ENCODE measurements at places on chromosomes 1 and 21. TPM values are rescaled to one million over a fixed set of nuclear protein-coding genes. Genes with fewer than 3 reads are reported as not detected.
A peak's percentile ranks its signal among the peaks of the same experiment; 100 is the strongest.

GRCh38 chr1:247173431-247173830 is 1.6 kb upstream of the ZNF124 start:
- DNase-seq: no peak

- peak; percentile 18 for DNase-seq
These were observed 3.8 kb downstream of the LDLRAD2 start for GRCh38 chr1:21815724-21816321.

DNA sequence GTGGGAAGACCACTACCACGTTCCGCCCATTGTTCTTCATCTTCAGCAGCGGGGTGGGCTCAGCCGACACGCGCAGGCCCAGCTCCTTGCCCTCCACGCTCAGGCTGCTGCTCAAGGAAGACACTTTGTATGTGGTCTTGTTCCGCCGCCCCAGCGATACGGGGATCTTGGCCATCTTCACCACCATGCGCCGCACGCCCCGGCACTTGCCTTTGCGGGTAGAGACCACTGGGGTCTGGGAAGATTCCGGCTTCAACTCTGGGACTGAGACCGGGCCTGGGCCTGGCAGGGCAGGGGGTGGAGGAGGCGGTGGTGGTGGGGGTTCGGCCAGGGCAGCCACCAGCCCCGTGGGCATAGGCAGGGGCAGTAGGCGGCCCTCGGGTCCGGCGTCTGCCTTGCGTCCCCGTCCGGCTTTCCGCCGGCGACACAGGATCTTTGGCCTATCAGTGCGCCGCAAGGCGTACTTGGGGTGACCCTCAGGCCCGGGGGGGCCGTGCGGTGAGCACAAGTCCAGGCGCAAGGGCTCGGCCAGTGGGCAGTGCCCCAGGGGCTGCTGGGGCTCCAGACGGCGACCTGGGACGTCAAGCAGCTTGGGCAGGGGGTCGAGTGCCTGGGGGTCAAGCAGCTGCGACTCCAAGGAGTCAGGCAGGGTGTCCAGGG is 53.3 kb downstream of the AHDC1 start:
- DNase-seq: no peak

IL12RB2 gene
- total RNA-seq: 2.5 TPM

- DNase-seq: peak; percentile 27
These were observed 74.4 kb downstream of the ACTL8 start for GRCh38 chr1:17829579-17829978.

- DNase-seq: no peak
These were observed 52.5 kb upstream of the USH2A start for GRCh38 chr1:216475659-216476276.
